Anterior cingulate cortex (tissue), 58 donors: ENCODE measurements at places on chromosomes 2 and 18.

DNA sequence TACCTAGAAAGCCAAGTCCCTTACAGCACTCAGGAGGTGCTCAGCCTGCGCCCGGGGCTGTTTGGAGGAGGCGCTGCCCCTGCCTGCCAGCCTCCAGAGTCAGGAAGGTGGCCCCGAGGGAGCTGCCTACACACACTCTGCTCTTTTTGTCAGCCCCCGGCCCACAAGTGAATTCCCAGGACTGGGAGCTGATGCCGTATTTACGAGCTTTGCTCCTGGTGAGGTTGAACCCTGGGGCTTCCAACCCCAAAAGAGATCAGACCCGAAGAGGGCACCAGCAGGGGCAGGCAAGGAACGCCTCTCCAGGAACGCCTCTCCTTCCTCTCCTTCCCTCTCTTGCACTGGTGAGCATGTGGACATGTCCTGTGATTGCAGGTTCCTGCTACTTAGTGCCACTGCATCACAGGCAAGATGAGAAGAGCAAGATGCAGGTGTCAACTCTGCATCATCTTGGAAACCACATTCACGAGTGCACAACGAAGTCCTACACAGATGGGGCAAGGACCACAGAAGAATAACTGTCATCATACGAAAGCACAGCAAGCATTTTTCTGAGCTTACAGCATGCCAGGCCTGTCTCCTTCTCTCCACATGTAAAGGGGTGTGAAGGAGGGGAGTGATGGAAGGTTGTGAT is 126.7 kb downstream of the NDUFA10 start:
- no peak for DNase-seq

GRCh38 chr2:72083751-72084583 is 63.7 kb downstream of the CYP26B1 start:
- DNase-seq, result no peak

DNA sequence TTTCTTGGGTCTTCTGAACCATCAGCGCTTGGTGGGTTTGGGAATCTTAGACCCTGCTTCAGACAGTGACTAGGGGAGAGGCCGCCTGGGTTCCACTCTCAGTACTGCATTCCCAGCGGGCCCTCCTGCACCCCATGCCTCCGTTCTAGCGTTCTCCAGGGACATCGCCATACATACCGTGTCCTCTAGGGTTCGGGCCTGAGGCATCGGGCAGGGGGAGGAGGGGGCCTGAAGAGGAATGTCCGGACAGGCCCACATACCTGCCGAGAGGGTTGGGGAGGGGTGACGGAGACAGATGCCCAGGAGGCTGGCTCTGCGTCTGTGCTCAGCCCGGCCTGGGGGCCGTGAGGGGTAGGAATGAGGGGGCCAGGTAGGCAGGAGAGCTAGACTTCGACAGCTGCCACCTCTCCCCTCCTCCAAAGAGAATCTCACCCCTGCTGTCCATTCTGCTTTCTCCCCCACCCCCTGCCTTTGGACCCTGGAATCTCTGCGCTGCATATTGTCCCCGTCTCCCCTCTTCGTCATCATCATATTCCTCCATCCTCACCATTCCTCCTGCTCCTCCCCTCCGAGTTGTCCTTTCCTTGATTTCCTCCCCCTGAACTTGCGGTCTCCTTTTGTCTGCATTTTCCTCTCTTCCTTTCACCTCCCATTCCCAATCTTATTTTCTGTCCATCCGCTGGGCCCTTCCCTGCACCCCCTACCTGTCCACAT is 7.8 kb upstream of the WNT10A start:
- DNase-seq, result no peak

DNA sequence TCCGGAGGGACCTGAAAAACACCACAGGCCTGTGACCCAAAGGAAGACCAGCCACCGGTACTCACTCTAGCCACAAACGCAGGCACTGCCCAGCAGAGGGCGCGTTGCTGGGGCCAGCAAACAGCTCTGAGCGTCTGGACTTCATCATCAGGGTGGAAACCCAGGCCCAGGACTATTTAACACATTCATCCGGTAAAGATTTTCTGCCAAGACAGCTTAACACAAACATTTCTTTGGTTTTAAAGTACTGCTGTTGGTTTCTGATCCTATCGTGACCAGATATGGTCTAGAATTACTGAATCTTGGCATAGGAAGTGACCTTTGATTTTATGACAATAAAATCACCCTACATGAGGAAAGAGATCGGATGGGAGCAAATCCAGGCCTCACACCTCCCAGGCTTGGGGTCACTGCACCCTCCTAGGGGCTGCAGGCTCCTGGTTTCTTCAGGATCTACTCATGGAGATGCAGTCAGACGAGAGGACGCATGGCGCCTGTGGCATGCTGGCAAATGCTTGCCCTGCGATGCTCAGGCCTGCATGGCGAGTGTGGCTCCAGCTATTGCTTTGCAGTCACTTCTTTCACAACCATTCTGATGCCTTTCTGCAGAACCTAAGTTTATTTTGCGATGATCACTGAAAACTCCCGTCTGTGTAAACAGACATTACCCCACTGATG is 130.4 kb downstream of the COL4A4 start:
- no peak for DNase-seq
